CD4-positive, alpha-beta T cell treated with Interleukin-15 for 1 hour (primary cell): ENCODE measurements at places on chromosomes 2 and 18.

DNA sequence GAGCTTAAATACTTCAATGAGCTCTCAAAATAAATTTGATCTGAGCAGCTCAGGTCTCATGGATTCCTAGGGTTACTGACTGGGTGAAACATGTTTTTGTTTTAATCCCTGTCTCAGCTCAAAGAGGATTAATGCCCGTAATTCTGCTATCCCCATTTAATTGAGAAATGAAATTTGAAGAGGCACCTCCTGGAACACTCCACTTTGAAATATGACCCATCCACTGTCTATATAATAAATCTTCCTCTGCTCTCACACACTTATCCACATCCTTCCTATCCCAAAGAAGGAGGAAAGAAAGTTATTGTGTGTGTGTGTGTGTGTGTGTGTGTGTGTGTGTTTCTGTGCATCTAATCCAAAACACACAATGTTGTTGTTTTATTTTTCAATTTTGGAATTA, 2082.4 kb upstream of the PIK3C3 start:
- no peak for DNase-seq

GRCh38 chr2:120210270-120210693, 12.9 kb downstream of the TMEM185B start:
- no peak for DNase-seq

DNA sequence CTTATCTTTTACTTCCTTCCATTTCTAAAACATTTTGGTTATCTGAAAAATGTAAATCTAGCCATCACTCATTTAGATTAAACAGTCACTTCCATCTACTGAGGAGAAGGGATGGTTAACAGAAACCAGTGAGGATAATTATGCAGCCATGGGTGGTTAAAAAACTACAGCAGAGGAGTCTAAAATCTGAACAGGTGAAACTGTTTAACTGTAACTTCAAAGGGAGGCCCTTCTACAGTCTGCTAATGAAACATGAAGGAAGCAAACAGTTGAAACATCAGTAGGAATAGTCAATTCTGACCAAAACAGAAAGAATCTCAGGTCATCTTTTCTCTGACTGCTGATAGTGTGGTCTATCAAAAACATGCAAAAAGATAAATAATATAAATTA, 71.0 kb downstream of the DTNB start:
- no peak for DNase-seq

GRCh38 chr2:144509879-144510221, 10.1 kb downstream of the ZEB2 start:
- no peak for DNase-seq

DNA sequence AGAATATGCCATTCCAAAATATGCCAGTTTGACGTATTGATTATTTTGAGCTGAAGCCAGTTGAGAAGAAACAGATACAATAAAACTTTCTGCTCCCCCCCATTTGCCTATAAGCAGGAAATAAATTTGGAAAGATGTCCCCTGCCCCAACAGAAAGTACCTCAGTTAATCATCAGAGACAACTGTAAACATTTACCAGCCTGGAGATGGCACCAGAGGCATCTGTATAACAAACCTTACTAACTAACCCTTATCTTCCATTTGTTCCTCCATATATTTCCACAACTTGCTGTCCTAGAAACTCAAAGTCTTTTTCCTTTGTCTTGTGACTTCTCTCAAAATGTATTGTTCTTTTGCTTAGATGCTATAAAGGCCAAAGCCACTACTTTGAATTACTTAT, 93.8 kb downstream of the AKAIN1 start:
- DNase-seq, result no peak

GRCh38 chr2:222842491-222843174, 18.2 kb upstream of the ACSL3 start:
- no peak for DNase-seq
